ENCODE measurements at places on chromosomes 2 and 18. TPM values are rescaled to one million over a fixed set of nuclear protein-coding genes. Genes with fewer than 3 reads are reported as not detected.

- DNase-seq: no peak
Measured at GRCh38 chr2:224286923-224287322, 115.0 kb downstream of the FAM124B start.

DNA sequence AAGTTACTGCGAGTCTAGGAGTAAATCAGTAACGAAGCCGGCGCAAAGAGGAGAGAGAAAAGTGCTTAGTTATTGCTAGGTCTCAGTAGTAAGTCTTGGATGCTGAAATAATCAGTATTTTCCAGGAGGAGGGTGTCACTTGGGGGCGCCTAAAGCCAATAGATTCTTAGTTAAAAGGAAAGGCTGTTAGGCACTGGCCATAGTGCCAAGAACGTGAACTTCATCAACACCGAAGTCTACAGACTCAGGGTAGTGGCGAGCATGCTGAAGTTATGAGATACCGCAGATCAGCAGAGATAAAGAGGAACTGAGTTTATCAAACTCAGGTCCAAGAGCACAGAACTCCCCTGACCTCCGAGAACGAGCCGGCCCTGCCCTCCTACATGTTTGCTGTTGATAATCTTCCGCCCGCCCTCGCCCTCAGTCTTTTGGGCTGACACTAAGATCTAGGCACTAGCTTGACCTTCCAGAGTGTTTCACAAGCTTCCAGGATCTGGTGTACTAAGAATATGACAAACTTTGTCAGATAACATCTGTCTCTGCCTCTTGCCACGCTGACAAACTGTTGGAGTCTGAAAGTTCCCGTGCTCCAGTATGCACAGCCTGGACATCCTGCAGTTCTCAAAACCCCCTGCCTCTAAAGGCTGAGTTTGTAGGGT, 49.2 kb downstream of the CYB5A start:
- DNase-seq: no peak

GRCh38 chr2:114082731-114083433, 193.0 kb downstream of the ACTR3 start:
- DNase-seq: no peak

- peak; percentile 88 for DNase-seq
Measured at GRCh38 chr2:238169708-238170251, 11.0 kb downstream of the ERFE start.

GRCh38 chr2:168694173-168694572, 108.3 kb upstream of the NOSTRIN start:
- no peak for DNase-seq

DNA sequence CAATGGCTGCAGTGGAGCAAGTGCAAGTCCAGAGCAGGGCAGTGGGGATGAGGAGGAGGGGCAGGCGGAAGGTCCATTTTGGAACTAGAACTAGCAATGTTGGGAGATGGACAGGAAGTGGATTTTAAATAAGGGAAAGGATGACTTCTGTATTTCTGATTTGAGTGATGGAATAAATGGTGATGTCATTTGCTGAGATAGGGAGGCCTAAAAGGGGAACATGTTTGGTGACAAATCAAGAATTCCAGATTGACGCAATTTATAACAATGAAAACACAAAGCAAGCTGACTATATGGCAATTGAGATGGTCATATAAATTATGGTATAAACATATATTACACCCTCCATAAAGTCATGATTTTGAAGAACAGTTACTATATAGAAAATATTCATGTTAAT, 209.3 kb downstream of the SS18 start:
- DNase-seq: no peak

GRCh38 chr18:43159086-43159770, 43.7 kb upstream of the RIT2 start:
- no peak for DNase-seq

DNA sequence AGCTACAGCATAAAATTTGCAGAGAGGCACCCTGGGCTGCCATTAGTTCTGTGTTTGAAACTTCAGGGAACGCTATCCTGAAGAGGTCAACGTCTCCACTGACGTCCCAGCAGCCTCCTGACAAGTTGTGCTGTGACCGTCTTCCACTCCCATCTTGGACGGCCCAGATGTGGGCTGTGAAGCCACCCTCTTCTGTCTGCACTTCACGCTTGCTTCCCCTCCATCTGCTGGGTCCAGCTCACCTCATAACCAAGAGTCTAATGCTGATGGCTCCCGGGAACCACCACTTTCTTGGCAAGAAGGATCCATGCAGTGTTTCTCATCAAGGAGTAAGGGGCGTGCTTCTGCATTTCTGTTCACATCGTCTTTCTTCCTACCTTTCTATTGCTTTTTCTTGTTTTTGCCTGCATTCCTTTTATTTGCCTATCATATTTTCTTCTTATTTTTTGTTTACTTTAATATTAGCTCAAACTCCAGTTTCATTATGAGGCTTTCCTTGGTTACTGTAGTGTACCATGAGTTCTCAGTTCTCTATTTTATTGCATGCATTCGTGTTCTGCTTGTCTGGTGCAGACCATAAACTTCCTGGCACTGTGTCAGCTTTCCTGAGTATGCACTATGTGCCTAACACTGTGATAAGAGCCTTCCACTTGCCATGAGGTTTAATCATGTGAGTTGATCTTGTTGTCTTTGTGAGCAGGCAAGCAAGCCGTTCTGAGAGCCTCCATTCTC, 631.8 kb upstream of the RAB6C start:
- no peak for DNase-seq

DNA sequence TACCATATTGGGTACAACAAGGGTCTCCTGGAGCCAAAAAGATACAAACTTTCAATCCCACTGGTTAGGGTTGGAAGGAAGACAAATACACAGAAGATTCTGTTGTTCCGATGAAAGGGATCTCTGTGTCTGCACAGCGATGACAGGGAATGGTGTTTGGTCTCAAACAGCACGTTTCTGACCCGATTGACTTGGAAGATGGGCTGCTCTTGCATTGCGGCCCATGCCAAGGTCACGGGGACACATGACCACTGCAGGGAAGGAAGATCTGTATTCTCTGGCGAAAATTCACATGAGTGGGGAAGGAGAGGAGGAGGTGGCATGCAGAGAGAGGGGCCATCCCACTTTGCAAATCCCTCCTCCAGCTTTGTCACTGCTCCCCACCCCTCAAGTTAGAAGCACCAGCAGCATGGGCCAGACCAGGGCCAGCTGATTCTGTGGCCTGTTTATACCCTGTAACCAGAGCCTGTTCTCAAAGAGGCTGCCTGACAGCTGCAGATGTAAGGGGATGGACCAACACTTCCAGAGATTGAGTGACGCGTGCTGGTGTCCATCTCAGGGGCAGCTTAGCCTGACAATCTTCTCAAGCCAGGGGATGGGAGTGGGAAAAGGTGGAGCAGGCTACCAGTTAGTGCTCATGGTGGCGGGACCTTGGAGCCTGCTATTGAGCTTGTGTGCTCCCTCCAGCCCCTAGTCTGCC, 57.2 kb downstream of the TNP1 start:
- DNase-seq: no peak

- DNase-seq: peak; percentile 8
Measured at GRCh38 chr2:14941151-14941631, 308.7 kb downstream of the LRATD1 start.

GRCh38 chr2:116917196-116917595, 897.3 kb upstream of the DDX18 start:
- no peak for DNase-seq

GRCh38 chr18:59606193-59607077, 90.8 kb downstream of the CCBE1 start:
- DNase-seq: peak; percentile 79

DNA sequence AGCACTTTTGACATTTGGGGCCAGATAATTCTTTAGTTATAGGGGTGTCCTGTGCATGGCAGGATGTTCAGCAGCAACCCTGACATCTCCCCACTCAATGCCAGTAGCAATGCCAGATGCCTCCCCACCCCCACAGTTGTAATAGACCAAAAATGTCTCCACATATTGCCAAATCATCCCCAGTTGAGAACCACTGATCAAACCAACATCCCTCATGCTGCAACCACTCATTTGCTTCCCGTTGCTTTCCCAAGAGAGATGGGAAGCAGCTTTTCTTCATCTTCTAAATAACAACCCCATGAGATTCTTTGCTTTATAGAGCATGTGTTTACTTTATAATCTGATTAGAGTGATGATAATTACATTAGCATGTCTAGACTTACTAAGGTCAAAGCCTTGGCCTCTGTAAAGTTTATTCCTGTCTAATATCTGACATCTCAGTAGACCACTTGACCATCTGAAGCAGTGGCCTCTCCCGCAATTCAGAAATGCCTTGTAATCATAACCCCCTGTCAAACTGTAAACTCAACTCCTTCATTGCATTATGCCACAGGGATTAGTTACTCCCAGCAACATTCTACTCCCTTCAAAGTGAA, 28.7 kb upstream of the C1D start:
- DNase-seq: no peak

GRCh38 chr2:20671036-20671735, 4.2 kb downstream of the GDF7 start:
- DNase-seq: no peak

The TGFA gene
- polyA plus RNA-seq: not detected

The CFAP65 gene
- not detected for polyA plus RNA-seq

The TPRKB gene
- polyA plus RNA-seq: 33.4 TPM

The KCNE4 gene
- 12.5 TPM for polyA plus RNA-seq

The TMEM163 gene
- polyA plus RNA-seq: not detected

The PRSS56 gene
- not detected for polyA plus RNA-seq

The IL1F10 gene
- polyA plus RNA-seq: not detected

The MAL gene
- not detected for polyA plus RNA-seq
